Stimulated activated CD4-positive, alpha-beta T cell treated with anti-CD3 and anti-CD28 coated beads, Interleukin-4, amount 100 ng/mL, for 24 hours (primary cell): ENCODE measurements at places on chromosomes 11 and 22.

GRCh38 chr11:32571039-32571438, 12.6 kb upstream of the EIF3M start:
- DNase-seq = no peak

- no peak for DNase-seq
Measured at GRCh38 chr11:45290586-45290985, 4.4 kb upstream of the SYT13 start.

- DNase-seq = no peak
Measured at GRCh38 chr11:102144357-102145355, 34.4 kb downstream of the YAP1 start.

DNA sequence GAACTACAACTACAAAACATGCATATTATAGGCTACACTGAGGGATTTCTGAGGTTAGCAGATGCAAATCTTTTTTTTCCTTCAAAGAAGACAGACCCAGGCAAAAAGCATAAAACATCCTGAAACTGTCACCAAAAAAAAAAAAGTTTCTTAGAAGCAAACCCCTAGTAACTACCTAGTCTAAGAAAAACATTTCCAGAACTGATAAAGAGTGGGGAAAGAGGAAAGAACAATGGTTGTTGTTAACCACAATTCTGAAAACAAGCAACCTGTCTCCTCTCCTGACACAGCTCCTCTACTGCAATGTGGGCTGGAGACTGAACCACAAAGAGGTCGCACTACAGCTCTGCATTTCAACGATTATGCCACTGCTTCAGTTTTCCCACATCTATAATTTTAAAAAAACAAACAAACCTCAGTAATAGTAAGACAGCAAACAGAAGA, 15.0 kb downstream of the DENND5A start:
- peak; percentile 59 for DNase-seq

DNA sequence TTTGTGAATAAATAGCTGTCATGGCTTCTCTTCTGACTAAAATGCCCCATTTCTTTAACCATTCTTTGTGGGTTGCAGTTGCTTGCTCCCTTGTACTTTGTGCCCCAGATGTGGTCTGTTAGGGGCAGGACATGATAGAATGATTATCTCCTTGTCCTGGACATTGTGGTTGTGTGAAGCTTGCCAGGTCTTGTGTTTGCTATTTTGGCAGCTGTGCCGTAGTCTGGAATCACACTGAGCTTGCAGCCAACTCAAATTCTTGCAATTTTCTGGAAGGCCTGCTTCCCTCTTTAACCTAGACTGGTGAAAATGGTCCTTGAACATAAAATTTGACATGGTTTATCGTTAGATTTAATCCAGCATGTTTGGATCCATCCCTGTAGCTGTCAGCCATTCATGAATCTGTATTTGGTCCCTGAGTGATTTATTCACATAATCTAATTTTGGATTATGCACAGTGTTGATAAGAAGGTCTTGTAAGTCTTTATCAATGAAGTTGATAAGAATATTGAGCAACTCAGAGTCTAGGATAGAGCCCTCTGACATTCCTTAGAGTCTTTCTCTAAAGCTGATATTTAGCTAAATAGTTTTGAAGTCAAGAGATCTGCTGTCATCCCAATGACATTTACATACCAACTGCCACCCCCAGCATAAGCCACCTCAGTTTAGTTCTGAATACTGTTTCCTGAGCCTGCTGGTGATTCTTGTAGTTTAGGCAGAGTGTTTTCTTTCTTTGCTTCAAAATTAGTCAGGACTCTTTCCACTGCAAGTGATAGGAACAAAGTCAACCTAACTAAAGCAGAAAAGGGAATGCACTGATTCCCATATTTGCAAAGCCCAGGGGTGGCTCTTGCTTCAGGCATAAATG, 9.8 kb downstream of the SPON1 start:
- no peak for DNase-seq

GRCh38 chr22:36767035-36767775, 8.7 kb downstream of the IFT27 start:
- no peak for DNase-seq

DNA sequence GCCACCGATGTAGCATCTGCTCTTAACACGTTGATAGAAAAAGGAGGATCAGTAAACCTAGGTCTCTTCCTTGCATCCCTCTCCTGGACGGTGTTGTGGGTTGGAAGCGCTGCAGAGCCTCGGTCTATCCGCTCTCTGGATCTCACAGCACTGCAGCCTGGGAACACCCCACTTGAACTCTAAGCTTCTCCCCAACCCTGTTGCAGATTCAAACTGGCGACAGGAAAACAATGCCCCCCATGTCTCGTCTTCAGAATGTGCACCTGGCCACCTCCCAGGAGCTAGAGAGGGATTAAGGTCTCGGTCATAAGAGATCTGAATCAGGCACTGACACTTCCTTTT, 454 bp downstream of the TMEM218 start:
- DNase-seq = no peak

- DNase-seq = no peak
Measured at GRCh38 chr11:96339706-96340554, 3.1 kb downstream of the MAML2 start.

- DNase-seq = no peak
Measured at GRCh38 chr11:71554996-71555395, 6.8 kb downstream of the KRTAP5-9 start.

DNA sequence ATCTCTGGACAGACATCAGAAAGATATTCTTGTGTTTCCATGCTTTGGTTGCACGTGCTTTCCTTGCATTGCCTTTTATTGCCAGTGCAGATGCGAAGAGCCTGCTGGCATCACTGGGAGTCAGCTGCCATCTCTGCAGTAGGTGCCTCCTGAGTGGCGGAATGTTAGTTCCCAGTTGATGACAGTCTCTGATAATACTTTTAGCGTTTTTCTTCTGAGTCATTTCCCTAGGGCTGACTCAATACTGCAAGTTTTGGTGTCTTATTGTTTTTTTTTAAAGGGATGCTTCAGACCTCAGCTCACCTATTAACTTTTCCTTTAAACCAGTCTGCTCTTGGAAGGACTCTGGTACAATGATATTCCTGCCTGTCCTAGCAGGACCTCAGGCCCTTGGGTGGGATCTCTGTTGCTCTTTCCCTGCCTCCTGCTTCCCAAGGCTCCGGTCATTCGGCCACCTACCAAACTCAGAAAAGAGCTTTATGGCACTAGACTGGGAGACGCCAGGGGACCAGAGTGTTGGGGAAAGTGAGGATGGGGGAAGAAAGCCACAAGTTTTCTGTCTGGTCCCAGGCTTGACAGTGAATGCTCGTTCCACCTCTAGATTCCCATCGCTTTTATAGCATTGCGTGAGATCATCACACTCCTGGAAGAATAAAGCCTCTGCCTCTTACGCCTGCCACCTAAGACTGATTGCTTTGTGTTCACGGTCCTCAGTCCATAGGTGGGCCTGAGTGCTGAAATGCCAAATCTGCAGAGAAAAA, 308.7 kb downstream of the DDX10 start:
- DNase-seq = no peak

DNA sequence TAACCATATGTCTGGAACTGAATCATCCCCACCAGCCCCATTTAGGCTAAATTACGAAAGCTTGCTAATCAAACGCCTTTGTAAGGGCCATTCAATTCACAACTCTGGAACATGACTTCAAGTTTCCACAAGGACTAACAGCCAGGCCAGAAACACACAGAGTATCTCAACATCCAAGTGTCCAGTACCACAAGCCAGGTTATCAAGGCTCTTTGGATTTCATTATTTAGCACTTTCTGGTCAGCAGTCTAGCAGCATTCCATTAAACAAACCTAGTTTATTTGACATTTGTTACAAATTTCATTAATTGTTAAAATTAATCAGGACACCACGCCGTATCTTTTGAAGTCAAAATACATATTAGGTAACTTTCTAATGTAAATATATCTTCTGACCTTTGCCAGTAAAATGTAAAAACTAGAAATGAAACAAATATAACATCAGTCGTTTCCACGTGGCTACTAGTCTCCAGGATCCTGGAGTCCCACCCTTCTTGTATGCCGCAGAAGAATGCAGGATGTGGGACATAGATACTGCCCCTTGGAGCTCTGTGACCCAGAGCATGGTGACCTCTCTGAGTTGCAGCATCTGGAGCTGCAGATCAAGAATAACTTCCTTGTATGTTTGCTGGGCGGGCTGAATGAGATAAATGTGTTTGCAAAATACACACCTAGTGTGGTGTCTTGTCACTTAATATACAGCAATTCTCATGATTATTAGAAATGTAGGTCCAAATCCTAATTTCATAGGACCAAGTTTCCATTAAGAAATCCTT, 64.7 kb downstream of the MPPED2 start:
- no peak for DNase-seq

- DNase-seq = no peak
Measured at GRCh38 chr11:1390569-1391164, 933 bp downstream of the BRSK2 start.

GRCh38 chr22:35312198-35313059, 12.7 kb downstream of the TOM1 start:
- DNase-seq = no peak

DNA sequence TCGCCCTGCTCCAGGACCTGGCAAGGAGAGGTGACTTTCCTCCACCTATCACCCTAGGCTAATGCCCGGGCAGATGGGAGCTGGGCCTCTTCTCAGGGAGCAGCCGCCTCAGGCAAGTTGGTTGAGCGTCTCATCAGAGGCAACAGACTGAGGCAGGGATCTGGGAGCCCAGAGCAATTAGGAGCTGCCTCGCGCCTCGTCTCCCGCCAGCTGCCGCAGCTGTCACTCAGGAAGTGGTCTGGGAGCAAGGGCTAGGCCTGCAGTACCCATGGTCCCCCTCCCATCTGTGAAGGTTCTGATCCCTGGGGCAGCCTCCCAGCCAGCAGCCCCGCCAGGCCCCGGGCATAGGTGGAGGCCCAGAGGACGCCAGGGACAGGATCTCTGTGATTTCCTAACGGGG, 4.6 kb upstream of the CABP7 start:
- DNase-seq = no peak

DNA sequence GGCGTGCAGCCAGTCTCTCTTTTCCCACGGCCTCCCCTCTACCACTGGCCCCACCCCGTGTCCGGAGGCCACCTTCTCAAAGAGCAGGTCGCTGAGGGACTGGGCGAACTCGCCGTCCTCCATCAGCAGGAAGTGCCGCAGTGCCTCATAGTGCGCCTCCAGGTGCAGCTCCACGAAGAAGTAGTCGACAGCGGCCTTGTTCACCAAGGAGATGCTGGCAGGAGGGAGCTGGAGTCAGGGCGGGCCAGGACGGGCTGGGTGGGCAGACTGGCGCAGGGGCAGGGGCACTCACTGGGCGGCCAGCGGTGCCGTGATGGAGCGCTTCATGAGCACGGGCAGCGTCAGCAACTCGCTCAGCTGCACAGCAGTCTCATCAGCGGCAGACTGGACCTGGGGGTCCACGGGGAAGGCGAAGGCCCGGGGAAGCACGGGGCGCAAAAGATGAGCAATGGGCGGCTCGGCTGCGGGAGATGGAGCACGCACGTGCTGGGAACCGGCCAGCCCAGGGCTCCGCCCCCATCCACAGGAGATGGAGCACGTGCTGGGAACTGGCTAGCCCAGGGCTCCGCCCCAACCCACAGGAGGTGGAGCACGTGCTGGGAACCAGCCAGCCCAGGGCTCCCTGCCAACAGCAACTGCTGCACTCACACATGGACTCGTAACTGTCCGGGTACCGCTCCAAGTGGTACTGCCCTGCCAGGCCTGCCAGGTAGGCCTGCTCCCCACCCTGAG, 18.4 kb downstream of the SELENOO start:
- DNase-seq = no peak
